ENCODE measurements at places on chromosomes 7 and 10. TPM values are rescaled to one million over a fixed set of nuclear protein-coding genes. Genes with fewer than 3 reads are reported as not detected.

Gene ZNF467
- 1.8 TPM for total RNA-seq

Gene FOXI2
- total RNA-seq = not detected

Gene OPN4
- not detected for total RNA-seq

Gene SCIN
- total RNA-seq = 0.63 TPM

Gene PTPRN2
- 0.35 TPM for total RNA-seq

Gene GDF10
- total RNA-seq = not detected

Measured in HFFc6 (cell line).